NCI-H2227 treated with DMSO at 0.1 percent for 48 hours (cell line): ENCODE measurements at places on chromosomes 6 and 20.

DNA sequence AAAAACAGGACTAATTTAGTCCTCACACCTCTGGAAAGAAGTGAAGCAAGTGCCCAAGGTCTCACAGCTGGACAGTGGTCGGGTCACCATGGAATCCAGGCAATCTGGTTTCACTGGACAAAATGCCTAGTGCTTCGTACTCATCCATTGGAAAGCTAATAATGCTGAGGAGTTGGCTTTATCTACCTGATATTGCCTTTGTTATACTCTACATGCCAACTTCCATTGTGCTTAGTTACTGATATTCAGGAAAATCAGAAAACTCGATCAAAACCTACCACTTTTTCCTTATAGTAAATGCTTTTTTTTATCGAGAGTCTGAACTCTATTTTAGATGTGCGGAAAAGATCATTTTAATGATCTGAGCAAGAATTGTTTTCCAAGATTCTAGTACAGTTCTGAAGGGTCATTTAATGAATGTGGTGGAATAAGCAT, 966 bp downstream of the CFAP206 start:
- DNase-seq, result peak; percentile 52

GRCh38 chr6:110266996-110267395, 86.8 kb downstream of the CDC40 start:
- DNase-seq, result no peak

- DNase-seq, result no peak
Observed at GRCh38 chr20:9290331-9290730, 221.4 kb downstream of the PLCB4 start.

- no peak for DNase-seq
Observed at GRCh38 chr6:45822873-45823272, 192.8 kb downstream of the CLIC5 start.

DNA sequence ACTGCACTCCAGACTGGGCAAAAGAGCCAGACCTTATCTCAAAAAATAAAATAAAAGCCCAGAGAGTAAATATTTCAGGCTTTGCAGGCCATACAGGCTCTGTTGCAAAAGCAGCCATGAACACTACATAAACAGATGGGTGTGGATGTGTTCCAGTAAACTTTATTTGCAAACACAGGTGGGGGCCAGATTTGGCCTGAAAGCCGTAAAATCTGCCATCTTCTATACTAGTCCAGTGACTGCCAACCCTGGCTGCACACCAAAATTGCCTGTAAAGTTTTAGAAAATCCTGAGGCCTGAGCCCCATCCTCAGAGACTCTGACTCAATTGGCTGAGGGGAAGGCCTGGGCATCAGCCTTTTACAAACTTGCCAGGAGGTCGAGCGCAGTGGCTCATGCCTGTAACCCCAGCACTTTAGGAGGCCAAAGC, 103.6 kb downstream of the ZMYND8 start:
- DNase-seq, result no peak
